Fibroblast of skin of scalp (primary cell): ENCODE measurements at places on chromosomes 2 and 18.

DNA sequence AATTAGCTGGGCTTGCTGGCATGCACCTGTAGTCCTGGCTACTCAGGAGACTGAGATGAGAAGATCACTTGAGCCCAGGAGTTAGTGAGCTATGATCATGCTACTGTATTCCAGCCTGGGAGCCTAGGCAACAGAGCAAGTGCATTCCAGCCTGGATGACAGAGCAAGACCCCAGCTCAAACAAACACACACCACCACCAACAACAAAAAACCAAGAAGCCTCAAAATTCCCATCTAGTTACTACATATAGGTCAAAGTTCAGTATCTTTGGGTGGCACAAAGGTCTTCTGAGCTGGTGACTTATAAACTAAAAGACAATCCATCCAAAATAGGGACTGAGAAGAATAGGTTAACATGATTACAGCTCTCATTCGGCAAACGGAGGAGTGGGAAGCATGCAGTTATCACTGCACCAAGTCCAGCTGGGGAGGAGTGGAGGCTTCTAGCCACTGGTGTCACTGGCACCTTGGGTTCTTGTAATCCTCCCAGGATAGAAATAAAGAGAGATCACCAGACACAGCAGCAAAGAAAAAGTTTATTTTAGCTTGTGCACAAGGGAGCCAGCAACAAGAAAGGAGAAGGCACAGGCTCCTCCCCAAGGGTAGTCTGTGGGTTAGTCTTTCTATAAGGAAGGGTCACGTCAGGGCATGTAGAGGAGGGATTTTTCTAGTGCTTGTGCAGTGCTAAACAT is 57.4 kb downstream of the SH2D6 start:
- no peak for DNase-seq

DNA sequence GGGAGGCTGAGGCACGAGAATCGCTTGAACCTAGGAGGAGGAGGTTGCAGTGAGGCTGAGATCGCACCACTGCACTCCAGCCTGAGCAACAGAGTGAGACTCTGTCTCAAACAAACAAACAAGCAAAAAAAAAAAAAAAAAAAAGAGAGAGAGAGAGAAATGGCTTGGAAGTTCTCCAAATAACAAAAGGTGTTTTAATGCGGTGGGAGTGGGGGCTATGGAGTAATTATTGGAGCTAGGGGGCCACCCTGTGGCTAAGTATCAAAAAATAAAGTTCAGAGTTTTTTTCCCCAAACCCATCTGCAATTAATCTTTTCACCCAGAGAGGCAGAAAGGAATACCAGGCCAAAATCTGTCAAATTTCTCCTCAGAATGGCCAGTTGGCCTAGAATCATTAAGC is 23.0 kb upstream of the CEP68 start:
- DNase-seq = peak; percentile 54

- no peak for DNase-seq
Measured at GRCh38 chr18:27313678-27314077, 128.6 kb upstream of the CHST9 start.

DNA sequence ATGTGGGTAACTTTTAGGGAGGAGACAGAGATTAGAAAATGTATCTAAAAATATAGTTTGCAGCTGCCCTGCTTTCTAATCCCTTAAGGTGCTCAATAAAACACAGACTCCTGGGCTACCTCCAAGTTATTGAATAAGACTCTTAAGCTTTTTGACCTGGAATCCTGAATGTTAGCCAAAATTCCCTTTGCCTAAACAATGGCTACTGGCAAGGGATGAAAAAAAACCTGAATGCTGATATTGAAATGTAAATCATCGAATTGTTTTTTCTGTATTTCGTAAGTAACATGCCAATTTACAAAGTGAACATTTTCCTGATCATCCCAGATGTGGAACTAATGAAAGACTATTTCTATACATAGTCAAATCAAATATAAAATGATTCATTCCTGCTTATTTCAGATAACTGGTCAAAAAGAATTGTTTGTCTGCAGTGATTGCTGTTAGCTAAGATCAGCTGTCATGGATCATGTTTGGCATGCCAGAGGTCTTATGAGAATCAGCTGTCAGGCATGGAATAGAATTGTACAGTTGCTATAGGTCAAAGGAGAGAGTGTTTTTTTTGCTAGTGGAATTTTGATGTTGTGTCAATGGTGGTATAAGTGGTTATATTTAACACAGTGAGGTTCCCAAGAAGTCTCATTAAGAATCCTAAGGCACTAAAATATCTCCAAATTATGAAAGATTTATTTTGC is 363.6 kb upstream of the CWC22 start:
- DNase-seq = no peak

- DNase-seq = no peak
Measured at GRCh38 chr2:71212336-71212735, 14.6 kb downstream of the PAIP2B start.

DNA sequence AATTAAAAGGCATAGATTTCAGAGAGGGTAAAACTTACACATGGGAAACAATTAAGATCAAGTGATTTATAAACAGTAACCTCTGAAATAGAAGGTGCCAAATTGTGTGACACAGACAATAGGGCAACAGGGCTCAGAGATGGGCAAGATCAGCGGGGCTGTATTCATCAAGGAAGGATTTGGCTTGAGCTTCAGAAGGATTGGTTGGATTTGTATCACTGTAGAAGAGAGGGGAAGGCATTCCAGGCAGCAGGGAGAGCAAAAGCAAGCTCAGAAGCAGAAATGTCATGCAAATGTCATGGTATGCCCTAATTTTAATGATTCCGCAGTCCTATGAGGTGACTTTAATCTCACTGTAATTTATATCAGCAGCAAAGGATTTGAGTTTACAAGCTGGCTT is 415.0 kb upstream of the NRP2 start:
- no peak for DNase-seq
